Colonic mucosa (tissue), 4 donors: ENCODE measurements at places on chromosomes 11 and 22.

DNA sequence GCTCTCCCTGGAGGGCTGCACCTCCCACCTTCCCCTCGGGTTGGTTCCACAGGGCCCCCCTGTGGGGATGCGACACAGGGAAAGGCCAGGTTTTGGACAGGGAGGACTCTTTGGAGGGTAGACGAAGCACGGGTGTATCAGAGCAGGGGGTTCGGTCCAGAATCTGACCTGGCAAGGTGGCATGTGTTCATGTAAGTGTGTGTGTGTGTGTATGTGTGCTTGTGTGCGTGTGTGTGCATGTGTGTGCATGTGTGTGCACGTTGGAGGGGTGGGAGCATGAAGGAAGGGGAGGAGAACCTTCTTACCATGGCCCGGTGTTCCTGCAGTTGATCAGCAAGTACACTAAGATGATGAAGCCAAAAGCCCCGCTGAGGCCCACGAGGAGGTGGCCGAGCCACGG, 14.7 kb downstream of the IL2RB start:
- DNase-seq = no peak

DNA sequence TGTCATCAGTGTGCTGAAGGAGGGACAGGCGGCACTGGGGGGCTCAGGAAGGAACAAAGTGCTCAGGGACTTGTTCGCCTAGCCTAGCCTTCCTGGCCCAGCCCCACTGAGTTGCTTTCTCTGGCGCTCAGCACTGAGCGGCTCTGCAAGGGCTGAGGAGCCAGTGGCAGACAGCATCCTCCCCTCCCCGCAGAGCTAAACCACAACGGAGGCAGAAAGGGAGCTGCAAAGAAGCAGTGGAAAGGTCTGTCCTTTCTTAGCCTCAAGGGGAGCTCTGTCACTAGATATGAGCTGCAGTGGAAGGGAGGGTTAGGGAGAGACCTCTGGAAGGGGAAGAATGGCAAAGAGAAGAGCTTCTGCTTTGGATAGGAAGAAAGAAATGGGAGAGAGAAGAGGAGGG, 89.7 kb upstream of the PHOX2A start:
- no peak for DNase-seq

- DNase-seq = no peak
Measured at GRCh38 chr11:1012740-1013630, 23.5 kb downstream of the MUC6 start.

DNA sequence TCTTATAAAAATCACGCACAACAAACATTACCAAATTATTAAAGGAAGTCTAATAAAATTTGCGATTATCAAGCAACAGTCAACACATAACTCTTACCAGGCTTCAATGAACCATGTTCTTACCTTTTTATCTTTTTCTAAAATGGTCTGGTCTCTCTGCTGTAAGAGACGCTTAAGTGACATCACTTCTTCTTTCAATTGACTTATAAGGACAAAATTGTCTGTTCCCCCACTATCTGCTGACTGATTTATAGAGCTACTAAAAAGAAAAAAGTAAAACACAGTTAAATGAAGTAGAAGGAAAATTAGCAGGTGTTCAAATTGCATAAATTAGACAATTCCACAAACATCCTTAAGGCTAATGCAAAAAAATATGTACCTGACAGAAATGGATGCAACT, 10.9 kb downstream of the FAM76B start:
- DNase-seq = no peak

DNA sequence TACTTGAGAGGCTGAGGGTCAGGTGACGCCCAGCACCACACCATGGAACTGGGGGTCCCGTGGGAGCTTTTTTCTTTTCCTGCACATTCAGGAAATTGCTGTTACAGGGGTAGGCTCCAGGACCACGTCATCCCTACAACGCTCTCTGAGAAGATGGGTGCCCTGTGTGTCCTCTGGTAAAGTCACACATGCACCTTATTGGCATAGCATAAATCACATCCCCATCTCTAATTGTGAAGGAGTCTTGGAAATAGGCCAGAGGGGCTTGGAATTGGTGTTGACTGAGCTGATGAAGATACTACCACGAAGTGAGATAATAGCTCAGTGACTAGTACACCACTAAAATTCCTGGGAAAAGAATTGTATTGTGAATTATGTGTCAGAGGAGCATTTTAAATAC, 57.6 kb downstream of the TNRC6B start:
- no peak for DNase-seq

- DNase-seq = no peak
Measured at GRCh38 chr11:46335271-46335670, 12.0 kb upstream of the DGKZ start.

DNA sequence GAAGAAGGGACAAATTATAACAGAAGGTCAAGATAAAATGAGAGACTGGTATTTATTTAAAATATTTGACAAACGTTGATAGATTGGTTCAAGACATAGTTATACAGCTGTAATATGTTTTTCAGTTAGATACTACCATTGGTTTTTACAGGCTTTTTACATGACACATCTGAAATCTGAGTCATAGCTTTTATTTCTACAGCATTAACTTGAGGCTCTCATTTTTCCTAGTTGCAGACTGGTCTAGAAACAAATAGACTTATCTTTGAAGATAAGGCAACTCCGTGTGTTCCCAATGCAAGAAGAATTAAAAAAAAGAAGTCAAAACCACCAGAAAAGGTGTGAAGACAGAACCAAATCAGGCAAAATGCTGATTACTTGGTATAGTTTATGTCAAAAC, 31.3 kb downstream of the CEP57 start:
- DNase-seq = no peak

- no peak for DNase-seq
Measured at GRCh38 chr11:120357620-120358019, 21.4 kb downstream of the ARHGEF12 start.
